NCI-H526 (cell line): ENCODE measurements at places on chromosomes 4 and X.

DNA sequence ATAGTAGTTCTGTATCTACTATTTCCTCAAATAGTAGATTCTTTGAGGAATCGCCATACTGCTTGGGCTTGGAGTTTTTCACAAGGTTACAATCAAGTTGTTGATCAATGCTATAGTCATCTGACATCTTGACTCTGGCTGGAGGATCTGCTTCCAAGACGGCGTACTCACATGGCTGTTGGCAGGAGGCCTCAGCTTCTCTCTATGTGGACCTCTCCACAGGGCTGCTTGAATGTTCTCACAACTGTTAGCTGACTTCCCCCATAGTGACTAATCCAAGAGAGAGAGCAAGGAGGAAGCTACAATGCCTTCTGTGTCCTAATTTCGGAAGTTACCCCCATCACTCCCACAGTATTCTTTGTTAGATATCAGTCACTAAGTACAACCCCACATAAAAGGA is 10.3 kb downstream of the EGFL6 start:
- no peak for DNase-seq

DNA sequence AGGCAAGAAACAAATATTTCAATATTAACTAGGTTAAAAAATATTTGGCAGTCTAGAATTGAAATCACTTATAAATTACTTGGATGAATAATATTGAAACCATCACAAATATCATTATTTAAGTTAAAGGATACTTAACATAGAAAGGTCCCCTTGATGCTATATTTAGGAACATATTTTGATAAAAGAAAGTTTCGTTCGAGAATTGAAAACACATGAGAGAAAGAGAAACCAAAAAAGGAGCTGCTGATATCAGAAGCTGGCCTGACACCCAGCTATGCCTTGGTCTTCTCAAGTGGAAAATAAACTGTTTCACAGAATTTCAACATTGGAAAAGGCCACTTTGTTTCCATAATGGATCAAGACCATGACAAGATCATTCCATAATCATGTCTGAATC is 762.4 kb downstream of the DMD start:
- no peak for DNase-seq

DNA sequence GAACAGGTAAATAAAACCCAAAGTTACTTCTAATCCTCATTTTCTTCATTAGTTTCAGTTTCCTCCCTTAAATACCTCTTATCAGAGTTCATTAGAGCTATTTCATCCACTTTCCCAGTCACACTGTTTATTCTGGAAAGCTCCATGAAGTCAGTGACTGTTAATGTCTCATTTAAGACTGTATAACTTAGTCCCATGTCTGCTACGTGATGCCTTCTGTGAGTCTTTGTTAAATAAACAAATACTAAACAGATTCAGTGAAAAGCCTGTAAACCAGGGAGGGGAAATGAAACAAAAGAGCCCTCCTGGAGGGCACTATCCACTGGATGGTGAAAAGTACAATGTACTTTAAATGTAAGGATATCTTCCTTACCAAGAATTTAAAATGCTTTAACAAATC is 24.7 kb downstream of the ACE2 start:
- DNase-seq, result no peak

DNA sequence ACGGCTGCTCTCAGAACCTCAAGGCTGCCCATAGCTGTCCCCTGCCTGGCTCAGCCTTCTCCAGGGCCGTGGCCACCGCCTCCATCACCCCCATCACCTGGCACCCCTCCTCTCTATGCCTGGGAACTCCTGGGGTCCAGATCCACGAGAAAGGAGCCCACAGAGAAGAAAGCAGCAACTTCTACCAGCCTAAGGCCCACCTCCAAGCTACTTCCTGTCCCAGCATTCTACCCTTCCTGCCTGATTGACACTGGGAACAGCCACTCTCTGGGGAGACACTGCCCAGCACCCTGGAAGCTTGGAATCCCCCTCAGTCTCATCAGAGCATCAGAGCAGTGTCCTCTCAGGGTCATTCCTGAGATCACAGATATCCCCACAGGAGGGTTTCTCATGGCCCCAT is 36.9 kb upstream of the PROM1 start:
- no peak for DNase-seq

GRCh38 chrX:115966920-115967319 is 203.6 kb upstream of the AGTR2 start:
- no peak for DNase-seq

DNA sequence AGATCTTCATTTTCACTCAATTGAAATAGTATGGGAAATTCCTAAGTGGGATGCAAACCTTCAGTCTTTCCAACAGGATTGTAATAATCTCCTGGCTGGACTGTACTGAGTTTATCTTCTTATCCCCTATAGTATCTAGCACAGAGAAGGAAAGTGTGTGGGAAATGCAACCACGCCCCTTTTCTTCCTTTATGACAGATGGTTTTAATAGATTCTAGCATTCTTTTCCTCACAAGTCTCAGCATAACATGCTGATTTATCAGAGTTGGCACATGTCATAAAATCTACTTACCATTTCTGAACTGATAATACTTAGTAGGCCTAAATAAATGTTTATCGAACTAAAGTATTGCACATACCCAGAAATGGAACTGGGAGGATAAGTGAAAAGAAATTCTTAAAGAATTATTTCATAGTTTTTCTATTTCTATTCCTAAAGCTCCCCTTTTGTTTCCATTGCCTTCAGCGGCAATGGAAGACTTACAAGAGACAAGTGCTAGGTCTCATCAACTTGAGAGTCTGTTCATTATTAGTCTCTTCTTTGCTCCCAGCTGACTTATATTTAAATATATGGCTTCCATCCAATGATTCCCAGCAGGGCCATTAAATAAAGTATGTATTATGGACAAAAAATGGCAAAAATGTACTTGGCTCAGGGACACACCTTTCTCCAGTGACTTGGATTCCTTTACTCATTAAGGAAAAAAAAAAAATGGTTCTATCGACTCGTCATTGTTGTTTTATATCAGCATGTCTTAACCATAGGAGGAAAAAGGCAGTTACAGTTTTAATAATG is 484.5 kb downstream of the IL1RAPL1 start:
- DNase-seq, result no peak

GRCh38 chrX:46812445-46812844 is 24.4 kb upstream of the RP2 start:
- no peak for DNase-seq

DNA sequence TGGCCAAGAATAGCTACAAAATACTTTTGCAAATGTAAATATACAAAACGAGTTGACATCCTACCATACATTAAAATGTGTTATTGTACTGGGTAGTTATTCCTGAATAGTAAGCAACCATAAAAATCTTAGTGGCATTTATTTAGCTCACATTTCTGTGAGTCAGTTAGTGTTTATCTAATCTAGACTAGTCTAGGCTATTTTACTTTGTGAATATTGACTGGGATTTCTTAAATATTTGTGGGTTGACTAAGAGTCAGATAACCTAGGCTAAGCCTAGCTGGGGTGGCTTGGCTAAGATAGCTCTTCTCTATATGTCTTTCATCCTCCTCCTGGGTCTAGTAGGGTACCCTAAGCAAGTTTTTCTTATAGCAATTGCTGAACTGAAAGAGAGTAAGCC is 543.8 kb upstream of the DIAPH2 start:
- no peak for DNase-seq
